ENCODE measurements at places on chromosomes 4 and X.

GRCh38 chrX:65451663-65452062 is 82.9 kb downstream of the LAS1L start:
- no peak for DNase-seq

DNA sequence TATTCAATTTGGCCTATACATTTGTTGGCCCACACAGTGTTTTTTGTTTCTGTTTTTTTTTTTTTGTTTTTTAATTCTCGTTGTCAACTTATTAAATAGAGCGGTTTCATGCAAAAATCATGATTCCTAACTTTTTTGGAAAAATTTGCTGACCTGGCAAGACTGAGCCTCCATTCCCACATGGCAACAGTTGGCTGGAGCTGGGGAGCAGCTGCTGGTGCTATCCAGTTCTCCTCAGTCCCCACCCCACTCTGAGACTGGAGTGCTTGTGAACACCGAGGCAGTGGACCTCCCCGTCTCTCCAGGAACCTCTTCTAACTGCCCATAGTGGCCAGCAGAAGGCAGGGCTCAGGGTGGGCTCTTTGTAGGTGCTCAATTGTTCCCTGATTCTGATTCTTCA is 95.7 kb upstream of the OTUD4 start:
- no peak for DNase-seq

- DNase-seq: no peak
These were observed 59.0 kb downstream of the ING2 start for GRCh38 chr4:183563874-183564273.

DNA sequence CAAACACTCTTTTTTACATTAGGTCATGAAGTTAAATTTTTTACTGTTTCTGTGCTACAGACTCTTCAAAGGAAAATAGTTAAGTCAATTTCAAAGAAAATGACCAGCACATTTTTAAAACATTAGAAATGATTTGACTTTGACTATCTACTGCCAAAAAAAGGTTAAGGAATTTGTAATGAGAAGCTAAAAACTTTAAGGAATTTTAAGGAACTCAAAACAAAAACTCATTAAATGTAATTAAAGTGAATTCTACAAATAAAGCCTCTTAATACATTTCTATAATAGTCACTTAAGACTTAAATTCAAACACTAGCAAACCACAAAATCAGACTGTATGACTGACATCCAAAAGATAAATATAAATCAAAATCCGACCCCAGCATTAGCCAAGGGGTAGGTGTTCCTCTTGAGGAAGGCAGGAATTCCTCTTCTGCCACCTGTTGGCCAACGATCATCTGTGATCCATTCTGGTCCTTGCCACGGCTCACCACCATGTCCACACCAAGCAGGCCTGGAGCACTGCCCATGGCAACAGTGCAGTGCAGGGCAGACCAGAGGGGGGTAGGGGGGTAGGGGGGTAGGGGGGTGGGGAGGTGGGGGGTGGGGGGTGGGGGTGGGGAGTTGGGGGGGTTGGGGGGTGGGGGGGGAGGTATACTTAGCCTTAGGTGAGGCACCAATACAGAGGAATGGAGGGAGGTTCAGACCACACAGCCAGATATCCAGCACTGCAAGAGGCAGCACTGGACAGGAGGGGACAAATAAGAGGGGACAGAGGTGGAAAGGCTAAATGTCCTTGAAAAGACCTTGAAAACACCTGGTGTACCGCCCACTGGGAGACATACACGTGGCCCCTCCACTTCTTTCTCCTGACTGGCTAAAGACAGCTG is 287.4 kb downstream of the CHIC1 start:
- DNase-seq: peak; percentile 16

DNA sequence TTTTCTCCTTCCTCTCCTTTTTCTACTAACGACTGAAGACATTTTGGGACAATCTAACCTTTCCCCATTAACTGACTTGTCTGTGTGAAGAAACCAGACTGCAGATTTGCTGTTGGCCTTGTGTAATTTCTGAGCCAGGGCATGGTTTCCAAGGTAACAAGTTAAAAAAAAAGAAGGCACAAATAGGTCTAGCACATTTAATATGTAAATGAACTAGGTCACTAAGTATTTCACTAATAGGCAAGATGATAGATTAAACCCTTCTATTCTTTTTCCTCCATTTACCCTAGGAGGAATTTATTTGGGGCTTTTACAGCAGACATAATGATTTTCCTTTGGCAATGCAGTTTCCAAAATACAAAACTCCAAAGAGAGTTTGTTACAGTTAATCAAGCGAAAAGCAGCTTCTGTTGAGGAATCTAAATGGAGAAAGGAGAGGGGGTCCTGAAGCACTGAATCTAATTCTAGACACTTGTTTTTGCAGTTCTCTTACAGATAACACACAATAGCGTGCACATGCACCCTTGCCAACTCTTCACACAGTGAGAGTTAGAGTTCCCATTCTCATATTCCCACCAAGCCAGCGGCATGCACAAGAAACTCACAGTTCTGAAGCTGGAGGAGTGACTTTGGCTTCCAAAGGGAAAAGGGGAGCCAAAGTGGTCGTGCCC is 72.0 kb downstream of the TSPAN5 start:
- no peak for DNase-seq

- no peak for DNase-seq
These were observed 17.0 kb downstream of the RBMX2 start for GRCh38 chrX:130418740-130419139.

DNA sequence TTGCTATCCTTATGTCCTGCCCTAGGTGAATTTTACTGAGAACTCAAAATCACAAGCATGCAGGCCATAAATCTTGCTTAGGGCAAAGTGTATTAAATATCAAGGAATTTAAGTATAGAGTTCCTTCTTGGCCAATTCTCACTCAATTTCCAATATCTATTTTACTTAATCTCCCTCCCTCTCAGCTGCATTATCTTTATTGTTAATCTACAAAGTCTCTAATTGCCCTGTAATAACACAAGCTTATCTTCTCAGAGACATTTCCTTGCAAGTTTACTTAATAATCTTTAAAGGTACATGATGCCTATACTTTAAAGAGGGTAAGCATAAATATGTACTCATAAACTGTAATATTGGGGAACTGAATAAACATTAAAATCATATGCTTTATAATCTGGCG is 26.9 kb upstream of the MAOB start:
- DNase-seq: no peak

DNA sequence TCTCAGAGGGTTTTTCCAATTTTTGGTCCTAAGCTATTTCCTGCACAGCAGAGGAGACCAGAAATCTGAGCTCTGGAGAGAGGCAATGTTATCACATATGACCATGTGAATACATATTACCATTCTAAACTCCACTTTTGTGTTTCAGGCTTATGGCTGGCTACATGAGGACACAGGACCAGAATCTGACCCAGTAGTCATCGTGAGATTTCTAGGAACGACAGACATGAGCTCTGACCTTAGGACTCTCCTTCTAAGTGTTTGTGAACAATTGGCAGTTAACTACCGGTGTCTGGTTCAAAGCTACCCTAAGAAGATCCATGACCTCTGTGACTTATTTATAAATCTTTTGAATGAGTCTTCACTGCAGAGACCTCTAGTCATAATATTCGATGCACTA is 198.6 kb downstream of the NWD2 start:
- no peak for DNase-seq

DNA sequence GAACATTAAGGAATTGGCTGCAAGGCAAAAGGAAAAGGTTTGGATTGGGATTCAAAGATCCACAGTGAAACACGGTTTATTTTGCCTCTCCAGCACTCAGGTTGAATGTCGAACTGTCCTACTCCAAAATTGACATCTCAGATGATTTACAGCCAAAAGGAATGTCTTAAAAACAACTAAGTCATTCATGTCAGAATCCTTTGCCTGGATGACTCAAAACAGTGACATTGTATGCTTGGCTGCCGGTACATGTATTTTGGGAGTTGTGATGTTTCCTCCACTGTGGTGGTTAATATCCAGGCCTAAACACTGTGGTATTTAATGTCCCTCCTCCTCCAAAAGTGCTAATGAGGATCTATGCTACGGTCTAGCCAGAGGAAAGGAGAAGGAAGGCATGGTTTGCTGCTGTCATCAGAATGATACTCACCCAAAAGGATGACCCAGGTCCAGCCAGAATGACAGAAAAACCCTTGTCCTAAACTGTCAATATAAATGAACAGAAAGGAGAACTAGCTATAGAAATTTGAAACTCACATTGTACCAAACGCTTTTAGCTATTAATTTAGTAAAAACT is 20.9 kb downstream of the PGM2 start:
- DNase-seq: no peak

Data from CD4-positive, alpha-beta T cell treated with Interferon gamma for 1 hour (primary cell).